Activated T-helper 1 cell treated with Interleukin-2 at 50 U/mL for 16 hours (primary cell): ENCODE measurements at places on chromosomes 1 and 21.

- no peak for DNase-seq
Observed at GRCh38 chr1:30902593-30903290, 5.8 kb downstream of the SDC3 start.

DNA sequence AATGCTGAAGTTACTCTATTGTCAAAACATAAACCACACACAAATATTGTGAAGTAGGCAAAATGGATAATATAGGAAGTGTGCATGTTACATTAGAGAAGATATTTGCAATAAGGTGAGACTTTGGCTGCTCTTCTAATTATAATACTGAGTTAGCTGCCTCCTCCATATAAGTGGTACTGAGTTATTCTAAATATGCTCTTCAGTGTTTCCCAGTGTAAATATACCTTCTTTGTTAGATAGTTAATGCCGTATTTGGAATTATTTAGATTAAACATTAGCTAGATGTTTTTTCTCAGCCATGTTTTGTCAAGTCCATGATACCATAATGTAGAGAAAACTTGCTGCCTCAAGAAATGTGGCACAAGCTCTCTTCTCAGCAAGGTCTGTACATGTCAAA, 186.4 kb downstream of the PTPRC start:
- no peak for DNase-seq

GRCh38 chr1:10662824-10663677, 133.4 kb downstream of the CASZ1 start:
- no peak for DNase-seq

- DNase-seq: no peak
Observed at GRCh38 chr1:246214708-246215509, 292.2 kb downstream of the SMYD3 start.

DNA sequence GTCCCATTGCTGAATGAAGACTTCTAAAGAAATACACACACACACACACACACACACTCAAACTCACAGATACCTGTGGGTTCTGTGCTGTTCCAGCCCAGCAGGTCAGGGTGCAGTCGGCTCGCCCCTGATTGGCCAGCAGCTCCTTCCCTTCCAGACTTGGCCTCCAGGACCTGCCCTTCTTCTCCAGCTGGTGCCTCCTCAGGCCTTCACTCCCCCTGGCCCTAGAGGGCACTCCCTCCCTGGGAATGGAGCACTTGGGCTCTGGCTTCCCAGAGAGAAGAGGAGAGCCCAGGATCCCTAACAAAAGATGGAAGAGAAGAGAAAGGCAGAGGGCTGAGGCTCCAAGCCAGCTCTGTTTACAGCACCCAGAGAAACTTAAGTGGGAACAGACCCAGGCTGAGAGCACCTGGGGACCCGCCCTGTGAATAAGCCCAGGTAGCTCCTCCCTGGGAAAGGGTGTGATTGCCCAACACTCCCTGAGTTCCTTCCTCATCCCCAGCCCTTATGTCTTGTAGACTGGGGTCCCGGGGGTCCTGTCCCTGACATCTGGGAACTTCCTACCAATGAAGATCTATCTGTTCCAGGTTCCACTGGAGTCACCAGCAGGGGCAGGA, at the start of gene PGLYRP3:
Gene PGLYRP3, minus strand, starts transcription at position 383 of the 617 bp plus-strand sequence. CDS start 2,287 bp downstream, outside the sequence.
- DNase-seq: no peak

DNA sequence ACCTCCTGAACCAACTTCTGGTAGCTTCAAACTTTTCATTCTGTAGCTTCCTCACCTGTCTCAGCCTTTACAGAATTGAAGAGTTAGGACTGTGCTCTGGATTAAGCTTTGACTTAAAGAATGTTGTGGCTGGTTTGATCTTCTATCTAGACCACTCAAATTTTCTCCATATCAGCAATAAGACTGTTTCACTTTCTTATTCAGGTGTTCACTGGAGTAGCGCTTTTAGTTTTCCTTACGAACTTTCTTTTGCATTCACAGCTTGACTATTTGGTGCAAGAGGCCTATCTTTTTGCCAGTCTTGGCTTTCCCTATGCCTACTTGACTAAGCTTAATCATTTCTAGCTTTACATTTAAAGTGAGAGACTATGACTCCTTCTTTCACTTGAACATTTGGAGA, 31.5 kb downstream of the FGGY start:
- no peak for DNase-seq

DNA sequence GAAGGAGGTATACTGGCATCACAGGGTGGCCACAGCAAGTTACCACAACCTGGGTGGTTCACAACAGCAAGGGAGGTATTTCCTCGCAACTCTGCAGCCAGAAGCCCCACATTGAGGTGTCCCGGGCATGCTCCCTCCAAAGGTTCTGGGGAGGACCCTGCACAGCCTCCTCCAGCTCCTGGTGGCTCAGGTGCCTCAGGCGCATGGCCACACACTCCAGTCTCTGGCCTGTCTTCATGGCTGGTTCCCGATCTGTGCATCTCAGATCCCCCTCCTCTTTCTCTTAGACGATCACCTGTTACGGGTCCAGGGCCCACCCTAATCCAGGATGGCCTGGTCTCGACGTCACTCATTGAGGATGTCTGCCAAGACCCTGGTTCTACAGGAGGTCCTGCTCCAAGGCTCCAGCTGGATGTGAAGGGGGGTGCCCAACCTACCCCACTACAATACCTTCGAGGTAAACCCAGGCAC, 6.7 kb upstream of the ARF1 start:
- DNase-seq: no peak

GRCh38 chr1:197143276-197143675, 3.2 kb downstream of the ASPM start:
- DNase-seq: no peak

GRCh38 chr1:223741861-223742260, 29.5 kb downstream of the CAPN2 start:
- DNase-seq: no peak

DNA sequence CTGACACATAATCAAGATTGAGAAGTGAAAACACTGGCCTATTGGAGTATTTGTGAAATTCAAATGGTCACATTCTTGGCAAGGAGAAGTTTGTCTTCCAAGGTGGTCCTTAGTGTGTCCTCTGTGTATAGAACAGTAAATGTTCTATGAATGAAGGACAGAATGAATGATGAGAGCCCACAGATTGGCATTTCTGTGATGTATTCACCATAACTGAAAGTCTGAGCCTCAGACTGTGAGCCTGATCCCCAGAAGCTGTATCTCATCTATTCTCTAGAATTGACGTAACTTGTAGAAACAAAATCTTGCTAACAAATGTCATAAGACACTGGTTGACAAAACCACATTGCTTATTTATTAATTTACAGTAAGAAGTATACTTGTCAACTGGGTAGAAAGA, 111.5 kb upstream of the ETV3 start:
- DNase-seq: no peak

DNA sequence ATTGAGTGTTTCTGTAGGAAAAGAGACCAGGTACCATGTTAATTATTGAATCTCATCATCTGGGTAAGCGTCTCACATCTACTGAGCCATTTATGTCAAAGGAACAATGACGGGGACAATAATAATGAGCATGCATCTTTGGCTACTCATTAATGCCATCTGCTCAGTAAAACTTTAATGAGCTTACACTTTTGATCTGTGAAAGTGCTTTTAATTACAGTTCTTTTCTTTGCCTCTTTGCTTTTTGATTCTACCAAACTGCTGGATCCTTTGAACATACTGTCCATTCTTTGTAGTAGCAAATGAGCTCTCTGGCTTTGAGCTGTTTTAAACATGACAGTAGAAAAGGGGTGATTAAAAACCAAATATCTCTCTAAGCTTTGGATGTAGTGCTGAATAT, 181.2 kb upstream of the IVNS1ABP start:
- no peak for DNase-seq

DNA sequence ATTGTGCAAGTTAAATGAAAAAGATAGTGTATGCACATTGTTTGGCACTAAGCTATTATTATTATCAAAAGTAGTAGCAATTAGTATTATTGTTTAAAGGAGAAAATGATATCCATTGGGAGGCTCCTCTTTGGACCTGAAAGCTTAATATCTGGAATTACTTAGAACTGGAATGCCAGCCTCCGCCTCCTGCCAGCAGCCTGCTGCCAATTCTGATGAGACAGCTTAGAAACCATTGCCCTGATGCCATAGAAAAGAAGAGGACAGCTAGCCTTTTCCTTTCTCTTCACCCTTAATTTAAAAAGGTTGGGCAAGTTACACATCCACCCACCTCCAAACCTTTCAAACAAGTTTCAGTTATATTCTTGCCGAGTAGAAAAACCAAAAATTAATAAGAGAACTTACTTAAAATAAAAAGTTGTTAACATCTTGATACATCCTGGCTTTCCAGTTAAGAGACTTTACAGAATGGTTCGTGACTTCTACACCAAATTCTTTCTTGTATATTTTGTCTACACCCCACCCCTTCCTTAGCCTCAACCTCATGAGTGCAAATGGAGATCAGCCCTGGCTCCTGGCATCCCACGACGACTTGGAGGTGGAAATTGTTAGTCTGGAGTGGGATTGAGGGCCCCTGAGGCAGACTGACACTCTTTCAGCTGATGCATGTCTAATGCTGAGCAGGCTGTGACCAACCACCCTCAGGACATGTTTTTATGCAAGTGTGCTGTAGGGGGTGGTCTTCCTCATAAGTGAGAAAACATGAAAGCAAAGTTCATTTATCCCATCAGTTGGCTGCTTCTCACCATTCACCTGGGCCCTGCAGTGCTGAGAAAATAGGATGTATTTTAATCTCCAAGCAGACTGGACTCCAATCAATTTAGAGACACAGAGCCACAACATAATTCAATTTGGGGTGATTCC, 120.6 kb downstream of the KCNJ15 start:
- DNase-seq: no peak

GRCh38 chr1:17369466-17369865, 2.5 kb upstream of the PADI6 start:
- no peak for DNase-seq

GRCh38 chr1:92859400-92860039, 27.7 kb downstream of the RPL5 start:
- DNase-seq: no peak

- no peak for DNase-seq
Observed at GRCh38 chr1:234730475-234730769, 120.4 kb upstream of the IRF2BP2 start.

DNA sequence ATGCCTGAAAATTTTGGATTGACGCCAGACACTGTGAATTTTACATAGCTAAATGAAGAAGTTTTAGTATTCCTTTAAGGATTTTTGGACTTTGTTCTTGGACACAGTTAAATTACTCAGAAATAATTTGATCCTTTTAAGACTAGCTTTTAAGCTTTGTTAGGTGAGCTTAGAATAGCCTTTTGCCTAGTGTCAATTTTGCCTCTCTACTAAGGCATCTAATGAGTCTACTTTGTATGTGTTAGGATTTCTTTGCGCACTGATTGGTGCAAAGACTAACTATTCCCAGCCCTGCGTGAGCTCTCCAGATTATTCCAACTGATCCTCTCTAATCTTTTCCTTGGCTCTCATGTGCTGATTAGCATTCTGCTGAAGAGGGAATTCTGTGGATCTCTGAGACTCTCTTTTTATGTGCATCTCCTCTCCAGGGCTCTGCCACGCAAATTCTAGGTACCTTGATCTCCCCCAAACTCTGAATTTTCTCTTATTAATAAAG, 128.1 kb upstream of the BCL9 start:
- DNase-seq: no peak

GRCh38 chr21:36701756-36702621, 3.1 kb downstream of the SIM2 start:
- DNase-seq: no peak

GRCh38 chr1:150971583-150972416, 2.8 kb downstream of the CERS2 start:
- DNase-seq: no peak

DNA sequence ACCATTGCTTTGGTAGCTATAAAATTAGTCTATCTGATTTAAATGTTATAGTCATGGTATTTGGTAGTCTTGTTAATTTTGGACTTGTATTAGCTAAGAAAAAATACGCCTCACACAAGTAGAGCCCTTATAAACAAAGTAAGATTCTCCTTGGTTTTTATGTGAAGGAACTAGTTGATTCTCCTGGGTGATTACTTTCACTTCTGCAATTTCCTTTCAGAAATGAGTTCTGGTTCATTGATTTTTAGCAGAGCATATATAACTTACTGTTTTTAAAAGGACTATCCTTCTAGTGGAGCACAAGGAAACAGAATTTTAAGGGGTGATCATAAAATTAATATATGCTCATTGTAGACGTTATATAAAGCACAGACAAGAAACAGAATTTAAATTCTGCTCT, 120.1 kb downstream of the BACH1 start:
- DNase-seq: no peak

GRCh38 chr1:169879034-169879840, 14.5 kb downstream of the SCYL3 start:
- DNase-seq: no peak

DNA sequence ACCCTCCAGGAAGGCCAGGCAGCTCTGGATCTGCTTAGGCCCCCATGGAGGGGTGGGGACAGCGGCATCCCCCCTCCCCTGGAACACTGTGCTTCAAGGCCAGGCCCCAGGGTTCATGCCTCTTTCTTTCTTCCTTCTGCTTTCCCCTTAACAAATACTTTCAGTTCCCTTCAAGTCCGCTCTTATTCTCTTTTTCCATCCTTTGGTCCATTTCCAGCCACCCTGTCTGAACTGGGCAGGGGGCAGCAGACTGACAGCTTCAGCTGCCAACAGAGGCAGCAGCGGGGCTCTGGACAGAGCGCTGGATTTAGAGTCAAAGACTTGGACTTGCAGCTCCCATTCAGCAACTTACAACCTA, 1.1 kb upstream of the CD244 start:
- DNase-seq: no peak

DNA sequence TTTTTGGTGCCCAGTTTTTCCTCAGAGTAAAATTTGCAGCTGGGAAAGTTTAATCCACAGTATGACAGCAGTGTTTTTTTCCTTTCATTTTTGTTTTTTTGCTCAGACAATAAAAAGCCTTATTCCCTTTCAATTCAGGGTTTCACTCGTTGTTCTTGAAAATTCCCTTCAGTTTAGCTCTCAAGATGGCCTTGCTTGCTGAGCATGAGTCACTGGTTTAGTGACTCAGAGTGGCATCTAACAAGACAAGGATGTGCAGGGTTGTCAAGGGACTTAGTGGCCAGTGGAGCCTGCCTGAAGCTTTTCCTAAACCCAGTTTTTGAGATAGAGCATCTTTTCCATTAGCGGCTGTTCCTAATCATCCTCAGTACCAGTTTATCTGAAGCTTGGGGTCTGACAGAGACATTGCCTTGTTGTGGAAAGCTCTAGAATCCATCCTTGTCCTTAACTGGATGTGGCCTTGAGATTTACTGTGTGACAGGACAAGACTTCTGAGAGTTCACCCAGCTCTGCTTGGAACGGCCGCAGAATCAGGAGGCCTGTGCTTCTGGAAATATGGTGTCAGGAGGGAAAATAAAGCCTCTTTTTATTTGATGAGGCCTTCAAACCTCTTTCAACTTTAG, 48.4 kb upstream of the DNAJC6 start:
- no peak for DNase-seq

DNA sequence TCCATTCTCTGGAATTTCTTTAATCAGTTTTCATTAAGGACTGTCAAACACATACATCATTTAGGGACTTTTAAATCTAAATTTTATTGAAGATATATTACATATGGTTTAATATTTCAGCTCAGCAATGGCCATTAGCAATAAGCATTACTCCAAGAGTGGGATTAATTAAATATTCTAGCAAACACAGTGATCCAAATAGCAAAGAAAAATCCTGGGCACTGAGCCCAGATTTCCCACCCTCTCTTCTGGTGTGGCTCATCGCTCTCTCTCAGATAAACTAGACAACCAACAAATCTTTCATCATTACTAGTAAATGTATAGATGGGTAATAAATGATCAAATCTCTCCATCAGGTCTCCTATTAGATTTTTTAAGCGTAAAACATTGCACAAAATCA, 53.5 kb upstream of the FOXD3 start:
- no peak for DNase-seq
